ENCODE measurements at places on chromosomes 7 and 10. TPM values are rescaled to one million over a fixed set of nuclear protein-coding genes. Genes with fewer than 3 reads are reported as not detected.

DNA sequence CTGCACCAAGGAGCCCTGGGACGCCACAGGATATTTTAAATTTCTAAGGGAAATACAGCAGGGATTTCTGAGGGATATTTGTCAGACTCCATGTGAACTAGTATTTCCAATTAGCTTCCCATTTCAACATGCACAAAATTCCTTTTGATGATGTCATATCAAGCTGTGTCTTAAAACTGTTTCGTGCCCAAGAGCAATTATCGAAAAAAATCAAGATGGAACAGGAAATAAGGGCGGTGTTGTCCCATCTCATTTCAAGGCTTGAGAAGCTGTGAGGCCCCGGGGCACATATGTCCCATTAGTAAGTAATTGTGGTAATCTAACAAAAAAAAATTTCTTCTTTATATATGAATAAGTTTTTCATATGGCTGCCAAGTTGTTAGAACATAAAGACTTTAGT is 47.4 kb downstream of the PPP1R17 start:
- H3K27ac ChIP-seq: no peak overlapping the region
- no peaks in the 10 kb centered on the region for H3K4me1 ChIP-seq
- no peaks in the 10 kb centered on the region for H3K27me3 ChIP-seq
- no peak for DNase-seq

DNA sequence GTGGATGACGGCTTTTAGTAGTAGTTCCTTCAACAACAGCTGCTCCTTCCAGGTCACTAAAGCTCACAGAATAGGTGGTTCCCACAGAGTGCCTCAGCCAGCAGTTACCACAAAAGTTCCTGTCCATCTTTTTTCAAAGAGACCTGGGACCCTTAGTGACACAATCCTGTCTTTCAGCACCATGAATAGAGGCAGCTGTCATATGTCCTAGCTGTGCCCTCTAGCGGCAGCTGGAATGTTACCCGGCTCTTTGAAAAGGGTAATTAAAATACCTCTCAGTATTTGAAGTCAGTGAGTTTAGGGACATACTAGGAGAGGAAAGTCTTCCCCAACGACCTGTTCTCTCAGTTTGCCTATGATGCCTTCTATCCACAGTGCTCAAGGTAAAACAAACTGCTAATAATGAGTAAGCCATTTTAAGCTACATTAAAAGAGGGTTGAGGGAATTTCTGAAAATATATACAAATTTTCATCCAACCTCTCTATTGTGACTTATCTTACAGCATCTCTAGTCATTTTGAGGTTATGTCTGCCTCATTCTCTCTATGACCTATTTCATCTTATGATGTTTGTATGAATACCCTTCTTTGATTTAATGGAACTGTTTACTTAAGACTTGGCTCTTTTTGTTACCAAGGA is 290.8 kb downstream of the NXPH1 start:
- DNase-seq: peak; percentile 42
- H3K36me3 ChIP-seq: no peaks in the 10 kb centered on the region
- no peaks in the 10 kb centered on the region for H3K4me1 ChIP-seq
- no peak overlapping the region for H3K4me3 ChIP-seq
- no peak overlapping the region for H3K27ac ChIP-seq

DNA sequence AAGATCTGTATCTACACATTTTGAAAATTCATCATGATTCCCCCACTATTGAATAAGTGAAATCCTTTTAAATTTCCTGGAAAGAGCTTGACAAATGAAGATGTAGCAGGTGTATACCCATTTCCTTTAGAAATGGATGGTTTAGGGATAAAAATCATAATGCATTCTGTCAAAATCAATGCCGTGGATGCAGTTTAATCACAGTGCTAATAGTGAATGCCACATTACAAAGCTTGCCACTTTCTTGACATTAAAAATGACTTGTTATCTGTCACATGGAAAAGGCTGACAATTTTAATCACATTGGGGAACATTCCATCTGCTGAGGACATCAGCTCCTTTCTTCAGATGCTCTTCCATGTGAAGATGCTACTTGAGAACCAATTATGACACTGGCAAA is 229.6 kb downstream of the GPAM start:
- H3K36me3 ChIP-seq: no peaks in the 10 kb centered on the region
- DNase-seq: no peak
- no peaks in the 10 kb centered on the region for H3K4me1 ChIP-seq
- H3K4me3 ChIP-seq: no peak overlapping the region

GRCh38 chr7:41731493-41732435 is 28.9 kb upstream of the INHBA start:
- no peak overlapping the region for H3K4me3 ChIP-seq
- no peaks in the 10 kb centered on the region for H3K27me3 ChIP-seq
- H3K27ac ChIP-seq: no peak overlapping the region
- no peak for DNase-seq
- H3K4me1 ChIP-seq: no peaks in the 10 kb centered on the region

DNA sequence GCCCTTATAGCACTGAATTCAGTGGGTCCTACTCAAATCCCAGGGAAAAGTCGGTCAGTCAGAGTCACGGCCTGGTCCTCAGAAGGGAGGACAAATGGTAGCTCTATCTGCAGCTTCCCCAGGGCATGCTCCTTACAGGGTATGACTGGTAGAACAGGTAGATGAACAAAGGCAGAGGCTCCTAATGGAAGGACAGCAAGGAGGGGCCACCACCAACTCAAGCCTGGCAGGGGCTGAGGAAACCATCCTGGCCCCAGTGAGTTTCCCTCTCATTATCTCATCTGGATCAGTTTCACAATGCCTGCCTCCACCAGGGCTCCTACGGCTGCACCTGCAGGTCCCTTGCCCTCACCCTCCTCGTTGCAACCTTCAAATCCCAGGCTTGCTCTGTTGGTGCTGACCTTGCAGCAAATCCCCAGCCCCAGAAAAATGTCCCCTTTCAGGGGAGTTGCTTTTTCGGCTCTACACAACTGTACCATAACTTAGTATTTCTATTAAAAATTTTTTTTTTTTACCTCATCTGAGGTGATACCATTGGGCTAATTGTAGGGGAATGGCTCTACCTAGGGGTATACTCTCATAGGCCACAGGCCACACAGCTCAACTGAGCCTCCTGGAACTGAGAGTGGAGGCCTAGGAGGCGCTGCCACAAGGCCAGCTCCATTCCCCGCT is 2.4 kb upstream of the MYO1G start:
- DNase-seq: no peak
- no peaks in the 10 kb centered on the region for H3K36me3 ChIP-seq
- no peaks in the 10 kb centered on the region for H3K27me3 ChIP-seq

PIK3CG gene
- total RNA-seq: 2.3 TPM

- no peaks in the 10 kb centered on the region for H3K4me1 ChIP-seq
- H3K27me3 ChIP-seq: no peaks in the 10 kb centered on the region
These were observed 121.7 kb downstream of the DOCK4 start for GRCh38 chr7:112084520-112084971.

DNA sequence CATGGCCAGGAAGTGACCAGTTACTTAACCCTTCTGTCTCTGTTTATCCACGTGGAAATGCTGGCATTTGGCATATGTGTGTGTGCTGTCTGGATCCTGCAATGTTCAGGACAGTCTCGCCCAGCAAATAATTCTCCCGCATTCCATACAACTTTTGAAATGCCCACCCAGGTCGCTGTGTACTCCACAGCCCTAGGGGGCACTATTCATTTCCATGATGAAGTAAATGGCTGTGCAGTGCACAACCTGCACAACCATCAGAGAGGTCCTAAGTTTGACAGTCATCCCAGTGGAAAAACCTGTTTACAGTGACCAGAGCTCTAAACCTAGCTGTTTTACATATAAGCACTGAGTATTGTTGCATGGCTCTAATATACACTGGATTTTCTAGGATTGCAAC is 38.1 kb downstream of the ZNF503 start:
- H3K27me3 ChIP-seq: no peaks in the 10 kb centered on the region
- H3K36me3 ChIP-seq: no peaks in the 10 kb centered on the region
- no peak overlapping the region for H3K27ac ChIP-seq
- no peak for DNase-seq
- H3K4me1 ChIP-seq: peaks cover 6% of the 10 kb centered on the region

SPDYE18 gene
- total RNA-seq: not detected

DNA sequence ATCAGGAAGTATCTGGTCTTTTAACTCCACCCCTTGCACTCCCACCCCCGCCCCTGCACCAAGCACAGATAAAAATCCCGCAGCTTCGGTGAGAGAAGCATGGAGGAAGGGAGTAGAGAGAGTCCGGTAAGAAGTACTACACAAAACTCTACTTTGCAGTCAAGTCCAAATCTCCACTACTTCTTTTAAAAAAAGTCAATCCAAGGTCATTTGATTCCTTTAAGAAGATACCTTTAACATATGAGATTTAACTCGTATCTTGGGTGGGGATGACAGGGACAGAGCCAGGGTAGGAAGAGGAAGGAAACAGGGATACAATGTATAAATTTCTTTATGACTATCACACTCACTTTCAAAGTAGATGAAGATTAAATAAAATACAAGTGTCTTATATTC is 132.1 kb downstream of the NRBF2 start:
- peak overlapping the region; percentile 48 for H3K4me3 ChIP-seq
- H3K27ac ChIP-seq: peak overlapping the region; percentile 92
- no peaks in the 10 kb centered on the region for H3K36me3 ChIP-seq

GRCh38 chr10:95516774-95517373 is 44.3 kb downstream of the SORBS1 start:
- H3K27ac ChIP-seq: peak overlapping the region; percentile 38
- no peak for DNase-seq
- no peaks in the 10 kb centered on the region for H3K27me3 ChIP-seq
- no peak overlapping the region for H3K4me3 ChIP-seq
- no peaks in the 10 kb centered on the region for H3K36me3 ChIP-seq
